ENCODE measurements at places on chromosomes 1 and 21.
A peak's percentile ranks its signal among the peaks of the same experiment; 100 is the strongest.

DNA sequence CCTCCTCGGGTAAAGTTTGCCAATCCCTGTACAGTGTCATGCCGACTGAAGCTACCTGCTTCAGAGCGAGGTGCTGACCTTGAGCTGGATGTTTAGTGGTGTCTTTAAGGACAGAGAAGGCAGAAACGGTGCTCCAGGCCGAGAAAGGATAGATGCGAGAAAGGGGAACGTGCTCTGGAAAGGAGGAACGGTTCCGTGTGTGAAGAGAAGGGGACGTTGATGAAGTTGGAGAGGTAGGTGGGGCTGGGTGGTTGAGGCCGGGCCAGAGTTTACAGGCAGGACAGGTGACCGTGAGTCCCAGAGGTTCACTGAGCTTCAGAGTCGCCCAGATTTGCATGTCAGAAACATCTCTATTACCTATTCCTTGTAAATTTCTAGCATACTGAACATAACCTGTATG lies 90.7 kb downstream of the SCCPDH start:
- DNase-seq, result no peak

DNA sequence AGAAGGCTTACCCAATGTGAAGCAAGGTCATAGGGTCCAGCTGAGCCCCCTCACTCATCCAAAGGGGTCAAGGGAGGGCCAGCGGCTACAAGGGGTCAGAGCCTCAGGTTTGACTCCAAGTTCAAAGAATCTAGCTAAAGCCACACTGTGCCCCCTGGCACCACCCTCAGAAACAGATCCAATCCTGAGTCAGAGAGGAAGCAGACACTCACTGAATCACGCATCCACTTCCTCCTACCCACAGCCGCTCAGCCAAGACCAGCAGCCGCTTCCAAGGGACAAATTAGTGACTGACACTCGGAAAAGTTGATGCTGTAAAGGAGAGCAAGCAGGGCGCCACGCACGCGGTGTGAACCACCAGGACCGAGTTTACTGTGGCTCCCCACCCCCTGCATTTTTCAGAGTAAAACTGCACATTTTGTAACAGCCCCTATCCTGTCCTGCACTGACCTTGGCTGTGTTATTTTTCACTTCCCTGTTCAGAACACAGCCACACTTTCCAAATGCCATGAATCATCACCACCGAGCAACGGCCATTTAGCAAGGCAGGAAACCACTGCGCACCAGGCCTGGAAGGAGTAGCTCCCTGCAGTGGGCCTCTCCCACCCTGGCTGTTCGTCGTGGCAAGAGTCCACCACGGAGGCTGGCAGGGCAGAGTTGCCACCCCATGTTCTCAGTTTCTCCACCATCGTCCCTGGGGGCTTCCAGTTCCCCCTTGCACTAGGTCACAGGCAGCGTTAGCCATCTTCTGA lies 147.8 kb downstream of the TOMM20 start:
- DNase-seq, result peak; percentile 100

DNA sequence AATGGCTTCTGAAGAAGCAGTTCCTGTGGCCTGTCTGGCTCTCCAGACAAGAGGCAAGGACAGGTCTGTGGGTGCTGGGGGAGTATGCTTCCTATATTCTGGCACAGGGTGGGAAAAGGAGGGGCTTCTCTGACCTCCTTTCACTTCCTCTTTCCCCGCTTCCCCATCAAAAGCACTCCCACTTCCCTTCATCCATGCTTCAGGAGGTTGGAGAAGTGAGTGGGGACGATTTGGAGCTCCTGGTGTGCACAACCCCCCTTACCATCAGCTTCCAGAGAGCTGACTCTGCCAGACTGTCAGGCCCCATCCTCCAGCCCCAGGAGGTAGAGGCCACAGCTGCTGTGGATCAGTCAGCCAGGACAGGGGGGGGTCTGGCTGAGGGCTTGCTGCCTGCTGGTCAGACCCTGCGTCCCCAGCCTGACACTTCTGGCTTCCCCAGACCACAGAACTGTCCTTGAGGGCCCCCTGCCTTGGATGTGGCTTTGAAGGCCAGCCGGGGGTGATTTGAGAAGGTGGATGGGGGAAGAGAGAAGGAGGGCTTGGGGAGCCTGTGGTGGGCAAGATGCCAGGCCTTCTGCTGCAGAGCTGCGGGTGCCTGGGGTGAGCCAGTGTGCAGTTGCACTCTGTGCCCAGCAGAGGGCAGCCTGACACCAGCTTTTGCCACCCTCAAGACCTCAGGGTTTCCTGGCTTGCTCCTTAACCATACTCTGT lies 21.5 kb upstream of the TMEM222 start:
- DNase-seq, result peak; percentile 79

GRCh38 chr21:43805275-43805800 lies 16.0 kb downstream of the RRP1 start:
- no peak for DNase-seq
